Posterior cingulate gyrus (tissue), 11 donors: ENCODE measurements at places on chromosomes 16 and 17.

GRCh38 chr17:59771093-59771492, 63.6 kb downstream of the VMP1 start:
- no peak for DNase-seq

DNA sequence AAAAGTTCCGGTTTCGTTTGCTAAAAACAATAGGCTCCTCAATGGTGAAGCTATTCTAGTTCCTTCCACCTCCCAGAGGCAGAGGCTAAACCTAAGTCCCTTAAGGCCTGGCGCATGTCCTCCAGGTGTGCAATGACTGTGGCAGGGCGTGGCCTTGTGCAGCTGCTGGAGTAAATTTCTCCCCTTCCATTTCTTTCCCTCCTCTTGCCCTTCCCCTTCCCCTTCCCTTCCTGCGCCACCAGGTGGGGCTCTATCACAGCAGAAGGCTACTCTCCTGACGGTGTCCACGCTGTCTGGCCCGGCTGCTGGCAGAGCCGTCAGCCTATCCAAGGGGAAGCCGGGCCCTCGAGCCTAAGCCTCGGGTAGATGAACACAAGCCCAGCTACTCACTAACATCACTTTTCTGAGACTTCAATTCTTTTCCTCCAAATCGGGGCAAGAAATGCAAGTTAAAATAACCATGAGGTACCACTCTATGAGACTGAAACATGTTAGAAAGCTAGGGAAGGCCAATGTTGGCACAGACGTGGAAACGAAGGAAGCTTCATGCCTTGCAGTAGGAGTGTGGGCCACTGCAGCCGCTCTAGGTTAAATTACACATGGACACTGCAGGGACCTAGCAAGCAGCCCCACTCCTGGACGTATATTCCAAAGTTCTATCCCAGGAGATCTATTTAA, 34.4 kb downstream of the C16orf78 start:
- peak; percentile 88 for DNase-seq

DNA sequence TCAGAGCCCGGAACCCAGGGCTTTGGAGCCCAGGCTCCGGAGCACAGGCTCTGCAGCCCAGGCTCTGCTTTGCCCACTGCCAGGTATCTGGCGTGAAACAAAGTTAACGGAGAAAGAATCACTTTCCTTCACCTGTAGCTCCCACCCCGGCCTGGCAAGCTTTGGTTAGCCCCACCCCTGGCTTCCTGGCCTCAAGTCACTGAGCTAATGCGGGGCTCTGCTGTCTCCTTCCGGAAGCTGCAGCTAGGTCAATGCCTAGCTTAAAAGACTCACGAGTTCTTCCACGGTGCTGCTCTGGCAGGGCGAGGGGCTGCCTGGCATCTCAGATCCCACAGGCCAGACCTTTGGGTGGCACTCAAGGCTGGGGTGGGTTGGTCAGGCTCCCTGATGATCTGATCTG, 21.1 kb upstream of the SPPL2C start:
- no peak for DNase-seq

DNA sequence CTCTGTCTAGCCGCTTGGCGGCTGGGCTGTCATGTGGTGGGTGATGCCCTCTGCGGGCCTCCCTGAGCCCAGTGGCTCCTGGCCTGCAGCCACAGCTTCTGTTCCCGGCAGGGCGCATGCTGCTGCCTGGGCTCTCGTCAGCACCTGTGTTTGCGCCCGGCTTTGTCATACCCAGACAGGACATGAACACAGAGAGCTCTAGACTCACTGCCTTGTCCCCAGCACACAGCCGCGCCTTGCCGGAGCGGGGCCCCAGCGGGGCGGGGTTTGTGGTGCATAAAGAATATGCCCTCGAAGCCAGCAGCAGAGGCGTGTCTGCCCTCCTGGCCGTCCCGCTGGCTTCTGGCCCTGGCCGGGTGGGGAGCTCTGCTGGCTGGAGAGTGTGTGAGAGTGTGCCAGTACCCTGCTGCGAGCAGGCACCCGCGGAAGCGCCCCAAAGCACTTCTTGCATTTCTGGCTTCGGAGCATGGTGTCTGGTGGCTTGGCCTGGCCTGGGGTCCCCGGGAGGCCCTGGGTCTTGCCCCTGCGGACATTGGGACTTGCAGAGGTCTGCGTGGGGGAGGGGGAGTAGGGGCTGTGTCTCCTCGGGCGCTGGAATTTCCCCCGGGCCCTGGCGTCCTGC, 14.4 kb downstream of the ASPSCR1 start:
- no peak for DNase-seq

- no peak for DNase-seq
Measured at GRCh38 chr17:81515530-81516041, 3.0 kb upstream of the ACTG1 start.
